ENCODE measurements at places on chromosomes 6 and 20. TPM values are rescaled to one million over a fixed set of nuclear protein-coding genes. Genes with fewer than 3 reads are reported as not detected.

- DNase-seq, result no peak
Measured at GRCh38 chr20:19310541-19310940, 98.1 kb downstream of the SLC24A3 start.

DNA sequence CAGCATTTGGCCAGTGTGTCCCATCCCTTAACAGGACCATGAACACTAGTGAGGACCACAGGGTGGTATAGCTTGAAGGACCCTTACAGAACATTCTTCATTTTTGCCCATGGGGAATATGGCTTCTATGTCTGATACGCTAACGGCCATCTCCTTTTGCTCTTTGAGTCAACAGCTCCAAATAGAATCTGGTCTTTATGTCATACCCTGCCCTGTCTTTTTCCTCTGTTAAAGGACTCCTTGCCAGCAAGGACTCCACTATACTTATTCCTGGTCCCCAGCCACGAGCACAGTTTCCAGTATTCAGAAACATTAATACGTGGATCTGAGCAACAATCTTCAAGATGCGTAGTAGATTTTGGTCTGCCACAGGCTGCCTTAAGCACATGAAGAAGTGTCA lies 22.5 kb downstream of the SERPINB1 start:
- DNase-seq, result no peak

DNA sequence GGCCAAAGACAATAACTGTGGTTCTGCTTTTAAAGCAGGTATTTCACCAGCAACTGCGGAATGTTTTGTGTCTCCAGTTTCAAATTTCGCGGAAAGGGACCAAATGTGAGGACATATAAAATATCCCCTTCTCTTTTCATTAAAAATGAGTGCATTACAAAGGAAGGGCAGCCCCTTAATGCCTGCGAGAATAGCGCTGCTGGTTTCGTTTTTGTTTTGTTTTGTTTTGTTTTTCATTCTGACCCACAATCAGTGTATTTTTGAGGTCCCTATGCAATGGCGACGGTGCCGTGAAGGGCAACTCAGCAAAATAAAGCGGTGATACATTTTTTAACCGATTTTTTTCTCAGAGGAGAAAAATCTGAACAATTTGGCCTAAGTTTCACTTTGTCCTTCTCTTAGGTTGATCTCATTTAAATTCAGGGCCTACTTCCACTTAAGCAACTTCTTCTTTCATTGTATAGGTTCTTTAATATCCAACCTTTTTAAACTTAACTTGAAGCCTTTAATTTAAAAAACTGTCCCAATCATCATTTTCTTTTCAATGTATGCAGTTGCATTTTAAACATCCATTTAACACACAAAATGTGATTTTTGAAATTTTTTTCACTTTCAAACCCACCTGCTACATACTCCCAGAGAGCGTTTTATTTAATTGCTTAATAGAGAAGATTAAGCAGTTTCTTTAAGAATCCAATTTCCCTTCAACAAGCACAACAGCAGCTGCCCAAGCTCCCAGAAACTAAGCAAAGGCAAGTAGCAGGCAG lies 2.9 kb upstream of the HIVEP2 start:
- peak; percentile 32 for DNase-seq

DNA sequence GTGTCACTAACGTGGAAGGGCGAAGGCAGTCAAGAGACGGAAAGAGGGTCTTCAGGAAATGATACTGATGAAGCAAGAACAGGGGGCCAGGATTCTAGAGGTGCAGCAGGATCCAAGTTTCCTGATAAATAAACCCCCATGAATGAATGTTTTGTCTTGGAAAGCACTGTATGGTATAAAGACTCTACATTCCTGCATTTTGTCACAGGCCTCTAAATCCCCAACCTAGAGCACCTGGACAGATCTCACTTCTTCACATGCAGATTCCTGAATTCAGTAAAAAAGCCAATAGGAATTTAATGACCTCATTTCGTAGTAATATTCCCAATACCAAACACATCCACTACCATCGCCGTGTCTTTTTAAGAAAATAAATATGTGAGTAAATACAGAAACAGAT lies 577.8 kb downstream of the PRKN start:
- no peak for DNase-seq

- no peak for DNase-seq
Measured at GRCh38 chr6:22825210-22825609, 255.8 kb downstream of the HDGFL1 start.

DNA sequence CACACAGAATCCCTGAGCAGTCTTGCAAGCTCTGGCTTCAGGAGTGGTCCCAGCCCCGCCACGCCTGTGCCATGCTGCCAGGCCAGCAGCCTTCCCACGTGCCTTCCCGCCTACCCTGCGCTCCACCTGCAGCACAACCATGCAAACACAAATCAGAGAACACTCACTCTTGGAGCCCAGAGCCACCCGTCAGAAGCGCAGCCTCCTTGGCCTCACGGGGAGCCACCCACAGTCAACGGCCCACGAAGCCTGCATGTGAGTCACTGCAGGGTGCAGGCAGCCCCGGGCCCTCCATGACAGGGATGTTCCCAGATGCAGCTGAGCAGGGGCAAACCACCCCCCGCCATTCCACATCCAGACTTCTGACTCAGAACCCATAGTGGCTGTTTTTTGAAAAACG lies 217.0 kb downstream of the DLL1 start:
- DNase-seq, result no peak

DNA sequence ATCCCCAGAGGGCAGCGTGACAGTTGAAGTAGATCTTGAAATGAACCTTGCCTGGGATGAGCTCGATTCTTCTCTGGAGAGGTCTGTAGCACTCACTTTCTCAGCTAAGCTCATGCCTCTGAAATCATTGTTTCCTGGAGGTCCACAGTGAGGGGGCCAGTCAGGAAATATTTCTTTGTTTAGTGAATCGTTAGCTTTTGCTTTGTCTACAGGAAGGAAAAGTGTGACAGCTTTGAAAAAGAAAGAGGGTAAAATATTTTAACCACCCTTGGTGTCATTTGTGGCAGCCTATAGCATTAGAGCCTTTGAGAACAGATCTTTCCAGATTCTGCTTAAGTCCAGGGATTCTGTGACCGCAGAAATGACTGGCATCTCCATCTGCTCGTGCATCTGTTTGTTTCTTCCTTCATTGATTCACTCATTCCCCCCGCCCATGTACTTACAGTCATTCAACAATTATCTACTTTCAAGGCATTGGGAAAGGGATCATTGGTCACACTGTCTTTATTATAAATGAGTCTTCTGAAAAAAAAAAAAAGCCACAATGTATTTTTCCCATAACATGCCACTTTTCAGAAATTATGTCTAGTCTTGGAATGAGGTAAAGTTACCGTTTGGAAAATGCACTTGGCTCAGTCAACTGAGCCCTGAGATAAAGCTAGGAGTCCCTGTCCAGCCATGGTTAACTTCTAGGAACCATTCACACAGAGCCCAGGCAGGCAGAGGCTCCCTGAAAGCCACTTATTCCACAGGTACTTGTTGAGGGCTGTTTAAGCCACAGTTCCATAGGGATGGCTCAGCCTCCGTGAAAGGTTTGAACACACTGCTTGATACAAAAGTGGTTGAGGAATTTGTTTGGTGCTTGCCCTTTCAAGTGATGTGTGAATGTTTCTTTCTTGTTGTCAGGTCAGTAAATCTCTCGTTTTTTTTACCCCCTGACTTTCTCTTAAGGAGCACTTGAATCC lies 86.0 kb downstream of the TIAM2 start:
- DNase-seq, result no peak

- DNase-seq, result no peak
Measured at GRCh38 chr6:136213012-136213539, 37.0 kb downstream of the MTFR2 start.

DNA sequence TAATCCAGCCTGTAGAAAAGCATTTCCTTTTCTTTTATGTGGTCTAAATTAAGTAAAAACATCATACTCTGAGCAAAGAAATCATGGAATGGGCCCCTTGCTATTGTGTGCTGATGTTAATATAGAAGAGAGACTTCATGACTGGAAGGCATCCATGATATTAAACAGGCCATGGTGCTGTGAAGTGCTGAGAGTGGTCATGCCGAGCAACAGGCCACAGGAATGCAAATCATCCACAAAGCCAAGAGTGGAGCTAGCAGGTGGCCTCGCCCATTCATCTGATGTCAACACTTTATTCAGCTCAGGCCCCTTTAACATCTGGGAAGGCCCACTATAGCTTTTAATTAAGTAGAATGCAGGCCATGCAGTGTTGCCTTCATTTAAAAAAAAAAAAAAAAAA lies 115.2 kb upstream of the HMGCLL1 start:
- no peak for DNase-seq

DNA sequence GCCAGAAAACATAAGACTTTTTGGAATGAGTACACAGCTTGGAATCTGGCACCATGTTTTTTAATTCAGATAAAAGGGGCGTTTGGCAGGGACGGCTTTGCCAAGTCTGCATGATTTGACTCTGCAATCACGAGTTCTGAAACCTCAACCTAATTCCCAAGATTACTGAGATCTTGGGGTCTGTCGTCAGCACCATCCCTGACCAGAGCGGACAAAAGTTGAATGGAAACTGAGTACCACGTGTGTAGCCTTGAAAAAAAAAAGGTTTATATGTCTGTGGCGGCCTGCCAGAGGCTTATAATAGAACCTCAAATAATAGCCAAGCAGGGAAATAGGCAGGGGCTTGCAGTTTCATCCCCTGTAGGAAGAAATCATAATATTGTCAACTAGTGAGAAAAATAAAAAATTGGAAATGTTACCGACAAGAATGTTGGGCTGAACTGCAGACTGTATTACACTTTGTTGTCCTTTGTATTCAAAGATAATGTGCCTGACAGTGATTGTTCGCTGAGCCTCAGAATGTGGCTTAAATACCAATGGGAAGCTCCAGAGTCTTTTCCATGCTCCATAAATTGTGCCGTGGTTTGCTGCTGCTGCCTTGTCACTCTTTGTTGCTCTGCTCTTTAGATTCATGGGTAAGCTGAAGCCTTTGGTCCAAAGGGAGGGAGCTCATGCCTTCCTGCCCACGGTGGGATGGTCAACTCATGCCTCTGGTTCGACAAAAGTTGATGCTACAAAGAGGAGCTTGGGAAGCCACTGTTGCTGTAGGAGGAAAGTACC lies 118.8 kb upstream of the ARID1B start:
- DNase-seq, result no peak

GRCh38 chr6:117547688-117548621 lies 54.4 kb downstream of the GOPC start:
- DNase-seq, result peak; percentile 58

DNA sequence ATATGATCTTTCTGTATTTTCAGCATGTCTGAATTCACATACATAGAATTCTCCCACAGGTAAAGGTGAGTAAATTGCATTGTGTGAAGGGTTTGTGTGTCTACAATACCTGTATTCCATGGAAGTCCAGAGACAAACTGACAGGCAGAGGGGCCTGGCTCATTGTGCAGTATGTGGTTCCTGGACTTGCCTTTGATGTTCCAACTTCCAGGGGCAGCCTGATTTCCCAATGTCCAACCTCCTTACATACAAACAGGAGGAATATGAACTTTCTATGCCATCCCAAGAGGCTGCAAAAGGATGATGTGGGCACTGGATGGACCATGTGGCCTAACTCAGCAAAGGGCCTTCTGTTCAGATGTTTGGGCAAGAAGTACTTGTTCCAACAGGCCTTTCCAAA lies 58.5 kb downstream of the LYRM4 start:
- DNase-seq, result no peak

- DNase-seq, result no peak
Measured at GRCh38 chr20:56217829-56218228, 30.7 kb upstream of the MC3R start.

GRCh38 chr20:23446505-23446904 lies 6.2 kb downstream of the CST11 start:
- DNase-seq, result peak; percentile 29

- DNase-seq, result peak; percentile 72
Measured at GRCh38 chr6:71288228-71289038, at the start of gene OGFRL1. Gene OGFRL1, plus strand, starts transcription at chr6:71288811. Its CDS starts 126 bp downstream, at chr6:71288937.

Gene TUBB2B
- not detected for total RNA-seq

Gene REM1
- total RNA-seq, result not detected

Gene SCRT2
- total RNA-seq, result not detected

Gene APCDD1L
- total RNA-seq, result not detected

Gene ARG1
- not detected for total RNA-seq

Gene MAS1
- total RNA-seq, result not detected

Gene SEMG1
- total RNA-seq, result not detected

Gene VSX1
- not detected for total RNA-seq

Gene MRPS18A
- total RNA-seq, result 37.3 TPM

Gene NT5E
- total RNA-seq, result 6.1 TPM

Gene BFSP1
- 2.2 TPM for total RNA-seq

Gene FAM162B
- total RNA-seq, result not detected

Gene ULBP3
- 1.1 TPM for total RNA-seq

Gene RAB23
- 3.5 TPM for total RNA-seq

Gene HLA-B
- 4,654 TPM for total RNA-seq

Gene PNPLA1
- total RNA-seq, result not detected

Data from activated CD4-positive, alpha-beta T cell treated with anti-CD3 and anti-CD28 coated beads, Interleukin-2, amount 10 ng/mL, durations not matched to agents 7 days and 5 days (primary cell).